ENCODE measurements at places on chromosomes 3 and 15. TPM values are rescaled to one million over a fixed set of nuclear protein-coding genes. Genes with fewer than 3 reads are reported as not detected.

Gene ZCWPW2
- 1.1 TPM for total RNA-seq

Gene CFAP100
- 21.5 TPM for total RNA-seq

Gene ITGB5
- total RNA-seq, result 93.1 TPM

Gene UCN2
- total RNA-seq, result 0.32 TPM

Gene C3orf70
- total RNA-seq, result 3.2 TPM

Gene PODXL2
- 2.2 TPM for total RNA-seq

Gene KBTBD12
- 0.95 TPM for total RNA-seq

Gene CYP8B1
- total RNA-seq, result not detected

Gene GASK1A
- 5.9 TPM for total RNA-seq

Gene RAD51
- total RNA-seq, result 1.1 TPM

Gene BRPF1
- total RNA-seq, result 22.3 TPM
